ENCODE measurements at places on chromosomes 5 and 9.
A peak's percentile ranks its signal among the peaks of the same experiment; 100 is the strongest.

- DNase-seq: no peak
These were observed 5.8 kb downstream of the GRK6 start for GRCh38 chr5:177432143-177432838.

GRCh38 chr9:20477940-20478620 lies 144.2 kb downstream of the MLLT3 start:
- peak; percentile 16 for DNase-seq

GRCh38 chr9:92467511-92467910 lies 14.8 kb downstream of the ASPN start:
- no peak for DNase-seq

DNA sequence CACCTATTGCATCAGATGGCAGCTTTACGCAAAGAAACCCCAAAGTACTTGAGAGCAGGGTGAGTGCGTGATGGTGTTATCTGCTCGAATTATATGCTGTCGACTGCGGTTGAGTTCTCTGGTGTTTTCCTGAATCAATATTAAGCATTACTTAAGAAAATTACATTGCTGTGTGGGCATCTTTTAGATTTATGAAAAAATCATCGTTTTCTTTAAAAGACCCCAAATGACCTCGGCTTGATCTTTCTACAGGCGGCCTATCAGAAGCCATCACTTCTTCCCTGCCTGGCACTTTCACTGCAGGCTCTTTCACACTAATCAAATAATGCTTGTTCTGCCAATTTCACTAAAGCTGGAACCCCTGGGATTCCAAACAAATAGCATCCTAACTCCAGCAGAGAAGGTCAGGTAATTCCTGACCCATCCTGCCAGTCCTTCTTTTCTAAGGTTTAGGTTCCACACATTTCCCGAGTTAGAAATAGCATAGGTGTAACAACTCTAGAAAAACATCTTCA lies 1.7 kb downstream of the UBE2QL1 start:
- no peak for DNase-seq

DNA sequence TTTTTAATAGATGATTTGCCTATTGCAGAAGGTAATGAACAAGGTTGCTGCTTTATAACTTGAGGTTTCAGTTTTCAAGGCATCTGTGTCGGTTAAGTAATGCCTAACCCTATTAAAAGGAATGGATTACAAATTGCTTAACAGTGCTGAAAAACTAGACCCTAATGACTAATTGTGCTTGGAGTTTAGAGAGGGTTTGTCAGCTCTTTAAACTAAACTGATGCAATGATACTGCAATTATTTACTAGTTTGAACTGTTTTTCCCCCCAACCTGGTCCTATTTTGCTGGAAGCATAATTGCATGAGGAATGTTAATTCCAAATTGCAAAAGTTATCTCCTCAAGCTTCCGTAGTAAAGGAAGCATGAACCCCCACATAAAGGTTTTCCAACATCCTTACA lies 39.3 kb upstream of the TLX3 start:
- no peak for DNase-seq

- no peak for DNase-seq
These were observed 51.5 kb downstream of the WNK2 start for GRCh38 chr9:93235300-93235960.

DNA sequence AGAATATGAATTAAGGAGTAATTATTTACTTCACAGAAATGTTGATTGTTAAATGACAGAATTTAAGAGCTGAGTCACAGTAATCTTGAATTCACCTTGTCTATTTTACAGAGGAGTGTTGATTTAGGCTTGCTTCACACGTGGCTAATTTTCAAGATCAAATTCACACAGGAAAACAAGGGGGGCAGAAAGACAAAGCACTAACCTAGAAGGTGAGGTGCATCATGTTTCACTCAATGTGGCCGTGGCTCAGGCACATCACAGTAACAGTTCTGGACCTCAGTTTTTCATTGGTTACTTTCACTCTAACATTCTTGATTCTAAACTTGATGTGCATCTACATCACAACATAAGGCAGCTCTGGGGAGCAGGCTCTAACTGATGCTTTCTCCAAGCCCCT lies 69.6 kb upstream of the GNAQ start:
- DNase-seq: no peak

- DNase-seq: no peak
These were observed 160.7 kb downstream of the CACNA1B start for GRCh38 chr9:138038244-138038671.

DNA sequence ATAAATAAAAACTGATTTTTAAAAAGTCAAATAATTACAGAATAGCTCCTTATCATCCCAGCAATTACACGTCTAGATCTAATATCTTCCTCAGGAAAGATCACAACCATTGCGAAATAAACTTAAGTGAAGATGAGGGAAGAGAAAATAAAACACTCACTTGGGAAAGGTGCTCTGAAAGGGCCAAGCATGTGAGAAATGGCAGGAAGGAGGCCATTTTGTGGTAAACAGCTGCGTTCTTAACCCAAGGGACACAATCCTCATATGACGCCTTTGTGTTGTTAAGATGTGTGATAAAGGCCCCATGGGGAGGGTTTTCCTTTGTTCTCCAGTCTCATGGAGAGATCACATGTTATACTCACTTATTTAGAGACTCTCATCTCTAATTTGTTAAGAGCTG lies 32.5 kb downstream of the JAKMIP2 start:
- no peak for DNase-seq

DNA sequence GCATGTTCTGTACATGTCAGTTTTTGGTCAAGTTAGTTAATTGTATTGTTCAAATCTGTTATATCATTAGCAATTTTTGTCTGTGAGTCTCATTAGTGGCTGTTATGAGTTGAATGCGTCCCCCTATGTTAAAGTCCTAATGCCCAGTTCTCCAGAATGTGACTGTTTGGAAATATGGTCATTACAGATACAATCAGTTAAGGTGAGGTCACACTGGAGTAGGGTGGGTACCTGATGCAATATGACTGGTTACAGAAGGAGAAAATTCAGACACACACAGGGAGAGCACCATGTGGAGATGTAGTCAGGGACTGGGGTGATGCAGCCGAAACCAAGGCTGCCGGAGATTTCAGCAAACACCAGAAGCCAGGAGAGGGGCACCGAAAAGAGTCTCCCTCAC lies 15.1 kb downstream of the NMRK1 start:
- no peak for DNase-seq

GRCh38 chr9:100534401-100534800 lies 43.5 kb upstream of the CAVIN4 start:
- DNase-seq: no peak

GRCh38 chr9:14389657-14390056 lies 75.7 kb upstream of the NFIB start:
- DNase-seq: no peak

DNA sequence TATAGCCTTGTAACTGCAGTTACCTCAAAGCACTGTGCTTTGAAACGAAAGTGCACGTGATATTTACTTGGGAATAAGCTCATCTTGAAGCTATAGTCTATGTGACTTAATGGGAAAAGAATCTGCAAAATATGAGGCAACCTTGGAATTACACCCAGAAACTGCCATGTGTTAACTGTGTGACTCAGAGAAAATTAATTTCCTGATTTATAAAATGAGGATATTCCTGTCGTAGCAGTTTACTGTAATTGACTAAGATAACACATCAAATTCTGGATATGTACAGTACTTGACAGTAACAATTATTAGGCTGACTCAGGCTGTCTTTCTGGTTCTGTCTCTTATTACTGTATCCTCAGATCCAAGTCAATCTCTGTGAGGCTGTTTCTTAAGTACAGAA lies 1079.9 kb upstream of the ACO1 start:
- DNase-seq: peak; percentile 21

DNA sequence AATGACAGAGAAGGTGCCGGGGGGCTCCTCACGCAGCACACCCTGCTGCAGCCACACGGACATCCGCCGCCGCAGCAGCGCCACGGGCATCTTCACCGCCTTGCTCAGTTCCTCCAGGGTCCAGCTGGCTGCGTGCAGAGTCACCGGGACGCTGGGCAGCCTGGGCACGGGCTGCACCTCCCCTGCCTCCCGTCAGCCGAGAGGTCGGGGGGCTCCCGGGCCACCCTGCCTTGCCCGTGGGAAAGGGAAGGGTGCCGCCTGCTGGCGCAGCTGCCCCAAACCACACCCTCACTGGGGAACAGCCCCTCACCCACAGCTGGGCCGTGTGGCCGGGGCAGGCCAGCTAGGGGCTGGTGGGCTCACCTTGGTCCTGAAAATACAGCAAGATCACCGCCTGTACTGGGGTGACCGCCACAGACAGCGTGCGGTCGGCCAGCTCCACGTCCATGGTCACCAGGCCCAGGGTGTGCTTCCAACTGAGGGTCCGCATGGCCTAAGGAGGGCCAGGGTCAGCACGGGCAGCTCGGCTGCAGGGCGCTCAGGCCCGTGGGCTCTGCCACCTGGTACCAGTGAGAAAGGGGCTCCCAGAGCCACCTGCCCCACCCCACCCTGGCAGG lies 3.6 kb upstream of the TMEM210 start:
- DNase-seq: no peak

- DNase-seq: no peak
These were observed 17.2 kb downstream of the RAB14 start for GRCh38 chr9:121184463-121184862.
